ENCODE measurements at places on chromosomes 3 and 15. TPM values are rescaled to one million over a fixed set of nuclear protein-coding genes. Genes with fewer than 3 reads are reported as not detected.

CCDC13 gene
- 0.41 TPM for polyA plus RNA-seq

SPINT1 gene
- 0.80 TPM for polyA plus RNA-seq

CEP19 gene
- polyA plus RNA-seq, result 4.5 TPM

ITPKA gene
- 1.5 TPM for polyA plus RNA-seq

ANP32A gene
- 362 TPM for polyA plus RNA-seq

GDPGP1 gene
- 3.8 TPM for polyA plus RNA-seq

GAP43 gene
- polyA plus RNA-seq, result not detected

PLAAT1 gene
- polyA plus RNA-seq, result not detected

CPNE9 gene
- polyA plus RNA-seq, result 0.05 TPM

TF gene
- 0.53 TPM for polyA plus RNA-seq

FES gene
- 0.45 TPM for polyA plus RNA-seq

B3GALNT1 gene
- polyA plus RNA-seq, result 0.05 TPM

SH2D7 gene
- not detected for polyA plus RNA-seq

GOLGA6A gene
- 0.05 TPM for polyA plus RNA-seq

CX3CR1 gene
- polyA plus RNA-seq, result 0.04 TPM

MAP6D1 gene
- 0.68 TPM for polyA plus RNA-seq

LIPC gene
- polyA plus RNA-seq, result 0.34 TPM

ZPLD1 gene
- polyA plus RNA-seq, result 0.05 TPM

TNNC1 gene
- 2.8 TPM for polyA plus RNA-seq

TM4SF4 gene
- 32.2 TPM for polyA plus RNA-seq

EPHA3 gene
- not detected for polyA plus RNA-seq

RAD51 gene
- 16.5 TPM for polyA plus RNA-seq

SLC9A9 gene
- 0.30 TPM for polyA plus RNA-seq

TRPM1 gene
- polyA plus RNA-seq, result not detected

SLC12A1 gene
- not detected for polyA plus RNA-seq

COL7A1 gene
- 240 TPM for polyA plus RNA-seq

TMCO5A gene
- not detected for polyA plus RNA-seq

IL17RD gene
- 0.89 TPM for polyA plus RNA-seq

FBXL22 gene
- polyA plus RNA-seq, result 0.13 TPM

SUSD5 gene
- polyA plus RNA-seq, result 2.0 TPM

BCL2A1 gene
- polyA plus RNA-seq, result 19.6 TPM

SOX14 gene
- polyA plus RNA-seq, result not detected

NR1I2 gene
- not detected for polyA plus RNA-seq

Measured in A549 (cell line).